A549 treated with AZD2906 at 1 μM for 4 hours (cell line): ENCODE measurements at places on chromosomes 4 and X. TPM values are rescaled to one million over a fixed set of nuclear protein-coding genes. Genes with fewer than 3 reads are reported as not detected.

Gene PHOX2B
- total RNA-seq = 0.02 to 0.03 TPM in 2 of 5 replicates, not detected in the others

Gene MAP3K15
- total RNA-seq = 1.5 to 2.2 TPM (median 2.0 TPM) in 5 replicates

Gene FABP2
- total RNA-seq = not detected in 5 replicates

Gene GLRA2
- not detected in 5 replicates for total RNA-seq

Gene SLC26A1
- 0.20 to 0.74 TPM (median 0.26 TPM) in 5 replicates for total RNA-seq

Gene MAGT1
- total RNA-seq = 33.5 to 51.5 TPM (median 37.0 TPM) in 5 replicates

Gene GIMD1
- not detected in 5 replicates for total RNA-seq

Gene TCEAL6
- total RNA-seq = not detected in 5 replicates

Gene GABRB1
- not detected in 5 replicates for total RNA-seq

Gene SH3BP2
- 3.2 to 4.8 TPM (median 4.0 TPM) in 5 replicates for total RNA-seq

Gene PAK3
- total RNA-seq = 0.03 TPM in 1 of 5 replicates, not detected in the others

Gene CXCL13
- not detected in 5 replicates for total RNA-seq

Gene CLCN4
- total RNA-seq = 3.9 to 5.1 TPM (median 4.4 TPM) in 5 replicates

Gene YY2
- total RNA-seq = 1.9 to 2.7 TPM (median 2.6 TPM) in 5 replicates

Gene KCNIP4
- not detected in 5 replicates for total RNA-seq

Gene CTAG2
- total RNA-seq = not detected in 5 replicates

Gene SSX4
- not detected in 5 replicates for total RNA-seq

Gene HHIP
- total RNA-seq = 0.37 to 1.3 TPM (median 0.76 TPM) in 5 replicates

Gene LSM6
- 29.1 to 43.0 TPM (median 33.2 TPM) in 5 replicates for total RNA-seq

Gene TBC1D25
- total RNA-seq = 11.2 to 14.4 TPM (median 13.6 TPM) in 5 replicates

Gene HAND2
- total RNA-seq = 0.21 to 0.41 TPM (median 0.24 TPM) in 5 replicates

Gene S100P
- total RNA-seq = 81.1 to 187 TPM (median 178 TPM) in 5 replicates

Gene MAML3
- total RNA-seq = 13.4 to 16.1 TPM (median 13.7 TPM) in 5 replicates

Gene RAI2
- 0.14 to 0.21 TPM (median 0.17 TPM) in 5 replicates for total RNA-seq

Gene SHROOM4
- not detected in 5 replicates for total RNA-seq

Gene FRAS1
- total RNA-seq = 2.0 to 2.9 TPM (median 2.5 TPM) in 5 replicates

Gene CLIC2
- total RNA-seq = 0.07 to 0.19 TPM (median 0.10 TPM) in 5 replicates
